ENCODE measurements at places on chromosomes 2 and 18.

DNA sequence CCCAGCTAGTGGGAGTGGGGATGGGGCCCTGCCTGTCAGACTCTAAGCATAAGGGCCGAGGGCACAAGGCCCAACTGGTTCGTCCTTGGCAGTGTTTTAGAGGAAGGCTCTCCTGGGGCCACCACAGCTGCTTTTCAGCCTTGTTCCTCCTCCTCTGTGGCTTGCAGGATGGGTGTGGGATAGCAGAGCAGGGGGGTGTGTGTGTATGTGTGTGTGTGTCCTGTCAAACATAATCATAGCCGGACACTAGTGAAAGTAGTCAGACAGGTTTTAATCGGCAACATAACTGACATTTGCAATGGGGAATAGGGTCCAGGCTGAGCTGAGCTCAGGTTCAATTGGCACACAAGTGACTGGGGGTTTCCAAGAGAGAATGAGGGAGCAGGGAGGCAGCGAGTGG, 114.2 kb downstream of the SEPTIN10 start:
- no peak for DNase-seq

DNA sequence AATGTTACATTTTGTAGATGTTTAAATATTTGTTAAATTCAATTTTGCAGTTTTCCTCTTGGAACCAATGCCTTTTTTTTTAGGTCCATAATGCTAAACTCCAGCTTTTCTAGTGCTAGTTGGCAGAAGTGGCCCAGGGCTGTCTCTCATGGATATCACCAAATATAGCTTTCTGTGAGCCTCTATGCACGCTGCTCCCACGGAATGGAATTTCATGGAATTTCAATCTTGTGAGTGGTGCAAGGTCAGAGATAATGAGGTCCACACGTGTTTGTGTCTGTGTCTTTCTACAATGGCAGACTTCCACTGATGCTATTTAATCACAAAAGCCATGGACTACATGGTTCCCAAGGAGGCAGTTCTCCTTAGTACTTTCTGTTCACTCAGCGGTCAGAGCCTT, 191.5 kb upstream of the PARD3B start:
- DNase-seq: peak; percentile 35

DNA sequence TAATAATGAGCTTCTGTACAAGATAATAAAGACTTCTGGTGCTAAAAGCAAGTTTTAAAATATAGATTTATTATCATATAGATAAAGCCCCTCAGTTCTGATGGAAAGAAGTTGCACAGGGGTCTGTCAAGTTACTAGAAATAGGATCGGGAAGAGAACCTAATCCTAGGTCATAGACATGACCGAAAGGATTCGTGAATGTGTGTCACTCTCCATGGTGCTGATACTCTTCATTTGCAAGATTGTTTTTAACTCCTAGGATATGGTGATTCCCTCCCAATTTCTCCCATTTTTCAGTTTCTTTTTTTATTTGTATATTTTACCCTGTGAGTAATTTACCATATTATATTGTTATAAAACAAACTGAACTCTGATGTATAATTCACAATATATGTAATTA, 58.9 kb upstream of the CTNNA2 start:
- peak; percentile 1 for DNase-seq

GRCh38 chr2:111705711-111706336, 178.2 kb downstream of the ANAPC1 start:
- peak; percentile 98 for DNase-seq

GRCh38 chr2:11980809-11981208, 234.4 kb downstream of the LPIN1 start:
- DNase-seq: peak; percentile 74

DNA sequence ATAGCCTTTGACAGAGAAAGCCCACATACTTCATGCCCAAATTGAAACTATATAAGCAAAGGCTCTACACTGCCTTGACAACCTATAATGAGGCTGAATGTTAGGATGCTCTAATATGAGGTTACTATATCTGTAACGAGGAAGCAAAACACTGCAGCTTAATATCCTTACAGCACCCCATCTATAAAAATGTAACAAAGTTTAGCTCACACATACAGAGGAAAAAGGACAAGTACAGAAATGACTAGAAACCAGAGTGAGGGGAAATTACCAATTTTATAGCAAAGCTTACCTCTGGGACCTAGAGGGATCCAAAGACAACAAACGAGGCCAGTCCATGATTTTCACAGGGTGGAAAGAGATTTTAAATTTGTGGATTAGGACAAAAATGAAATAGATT, 138.5 kb downstream of the COL4A4 start:
- DNase-seq: no peak

- DNase-seq: no peak
These were observed at the start of gene IL1RL1 for GRCh38 chr2:102310964-102311640. Gene IL1RL1, plus strand, starts transcription at chr2:102311563. Its CDS starts 26,702 bp downstream, at chr2:102338265.

GRCh38 chr2:117958186-117958585, 55.7 kb downstream of the CCDC93 start:
- DNase-seq: peak; percentile 67

- DNase-seq: peak; percentile 74
These were observed 27.8 kb downstream of the MBD5 start for GRCh38 chr2:148048475-148049221.

DNA sequence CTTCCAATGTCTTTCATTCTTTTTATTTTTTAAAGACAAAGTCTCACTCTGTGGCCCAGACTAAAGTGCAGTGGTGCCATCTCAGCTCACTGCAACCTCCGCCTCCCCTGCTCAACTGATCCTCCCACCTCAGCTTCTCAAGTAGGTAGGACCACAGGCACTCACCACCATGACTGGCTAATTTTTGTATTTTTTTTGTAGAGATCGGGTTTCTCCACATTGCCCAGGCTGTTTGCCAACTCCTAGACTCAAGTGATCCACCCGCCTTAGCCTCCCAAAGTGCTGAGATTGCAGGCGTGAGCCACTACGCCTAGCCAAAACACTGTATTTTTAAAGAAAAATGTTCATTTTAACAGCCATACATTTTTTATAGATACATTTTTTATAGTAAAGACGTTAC, 12.7 kb downstream of the GCKR start:
- peak; percentile 54 for DNase-seq

GRCh38 chr2:152097801-152098495, 896 bp downstream of the CACNB4 start:
- DNase-seq: no peak

GRCh38 chr2:114025030-114025429, 135.1 kb downstream of the ACTR3 start:
- DNase-seq: no peak

- DNase-seq: no peak
These were observed 13.8 kb downstream of the DPYSL5 start for GRCh38 chr2:26861610-26862224.

- no peak for DNase-seq
These were observed 441.9 kb downstream of the RND3 start for GRCh38 chr2:150045601-150046000.

- DNase-seq: peak; percentile 80
These were observed 79.3 kb downstream of the PLA2R1 start for GRCh38 chr2:159982842-159983785.

- peak; percentile 85 for DNase-seq
These were observed 537.1 kb upstream of the ID2 start for GRCh38 chr2:8144785-8145184.

DNA sequence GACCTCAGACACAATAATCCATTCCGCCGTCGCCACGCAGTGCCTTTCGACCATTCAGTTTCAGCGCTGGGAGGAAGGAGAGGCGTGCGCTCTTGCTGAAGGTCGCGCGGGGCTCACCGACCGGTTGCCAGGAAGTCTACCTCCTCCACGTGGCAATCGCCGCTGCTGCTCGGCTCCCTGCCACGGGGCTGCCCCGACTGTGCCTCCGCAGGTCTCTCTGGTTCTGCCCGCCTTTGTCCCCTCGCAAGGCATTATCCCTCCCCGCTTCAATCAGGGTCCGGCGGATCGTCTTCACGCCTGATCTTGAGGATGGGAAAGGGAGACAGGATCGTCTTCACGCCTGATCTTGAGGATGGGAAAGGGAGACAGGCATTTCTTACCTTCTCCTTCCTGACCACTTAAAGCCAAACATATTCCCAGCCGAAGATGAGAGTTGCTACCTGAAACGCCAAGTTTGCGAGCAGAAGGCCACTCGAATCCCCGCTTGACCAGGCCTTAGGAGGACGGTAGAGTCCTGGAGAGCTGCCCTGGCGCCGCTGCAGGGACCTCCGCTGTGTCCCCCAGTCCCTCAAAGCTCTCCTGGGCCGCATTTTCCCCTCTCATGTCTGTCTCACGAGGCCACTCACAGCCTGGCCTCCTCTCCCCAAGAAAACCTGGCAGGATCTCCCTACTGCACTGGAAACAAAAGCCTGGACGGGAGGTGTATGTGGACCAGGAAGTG, 4.3 kb upstream of the GPR45 start:
- no peak for DNase-seq

DNA sequence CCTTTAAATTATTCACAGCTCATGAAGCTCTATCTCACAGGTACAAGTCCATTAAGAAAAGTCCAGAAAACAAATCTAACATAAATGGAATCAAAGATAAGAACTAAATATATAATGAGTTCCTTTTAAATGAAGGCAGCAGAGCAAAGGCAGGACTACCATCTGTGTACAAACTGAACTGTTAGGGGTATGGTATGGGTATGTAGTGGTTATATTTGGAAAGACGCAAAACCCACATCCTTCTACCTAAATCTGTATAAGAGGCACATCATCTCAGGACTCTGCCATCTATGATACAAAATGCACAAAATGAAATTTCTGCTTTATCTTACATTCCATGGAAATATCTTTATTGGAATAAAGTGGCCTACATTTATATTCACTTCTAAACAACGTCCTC, 59.9 kb downstream of the PDE11A start:
- no peak for DNase-seq

GRCh38 chr2:20143263-20143662, 81.7 kb downstream of the SDC1 start:
- DNase-seq: peak; percentile 70

DNA sequence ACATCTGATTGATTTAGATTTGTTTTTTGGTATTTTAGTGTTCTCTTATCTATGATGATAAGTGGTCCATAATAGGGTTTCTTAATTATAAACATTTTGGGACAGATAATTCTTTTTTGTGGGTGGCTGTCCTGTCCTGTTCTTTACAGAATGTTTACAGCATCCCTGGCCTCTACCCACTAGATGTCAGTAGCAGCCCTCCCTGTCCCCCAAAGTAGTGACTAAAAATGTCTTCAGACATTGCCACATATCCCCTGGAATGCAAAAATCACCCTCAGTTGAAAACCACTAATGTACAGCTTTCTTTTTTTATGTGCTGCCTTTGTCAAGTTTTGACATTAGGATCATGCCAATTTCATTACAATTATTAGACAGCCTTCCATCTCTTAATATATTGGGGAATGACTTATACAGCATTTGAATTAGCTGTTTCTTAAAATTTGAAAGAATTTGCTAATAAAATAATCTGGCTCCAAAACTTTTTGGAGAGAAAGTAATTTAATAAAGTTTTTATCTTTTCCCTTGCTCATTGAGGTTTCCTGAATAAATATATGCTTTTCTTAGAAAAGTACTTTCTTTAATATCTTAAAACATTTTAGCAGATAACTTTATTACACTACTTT, 19.5 kb downstream of the WIPF1 start:
- DNase-seq: peak; percentile 49

DNA sequence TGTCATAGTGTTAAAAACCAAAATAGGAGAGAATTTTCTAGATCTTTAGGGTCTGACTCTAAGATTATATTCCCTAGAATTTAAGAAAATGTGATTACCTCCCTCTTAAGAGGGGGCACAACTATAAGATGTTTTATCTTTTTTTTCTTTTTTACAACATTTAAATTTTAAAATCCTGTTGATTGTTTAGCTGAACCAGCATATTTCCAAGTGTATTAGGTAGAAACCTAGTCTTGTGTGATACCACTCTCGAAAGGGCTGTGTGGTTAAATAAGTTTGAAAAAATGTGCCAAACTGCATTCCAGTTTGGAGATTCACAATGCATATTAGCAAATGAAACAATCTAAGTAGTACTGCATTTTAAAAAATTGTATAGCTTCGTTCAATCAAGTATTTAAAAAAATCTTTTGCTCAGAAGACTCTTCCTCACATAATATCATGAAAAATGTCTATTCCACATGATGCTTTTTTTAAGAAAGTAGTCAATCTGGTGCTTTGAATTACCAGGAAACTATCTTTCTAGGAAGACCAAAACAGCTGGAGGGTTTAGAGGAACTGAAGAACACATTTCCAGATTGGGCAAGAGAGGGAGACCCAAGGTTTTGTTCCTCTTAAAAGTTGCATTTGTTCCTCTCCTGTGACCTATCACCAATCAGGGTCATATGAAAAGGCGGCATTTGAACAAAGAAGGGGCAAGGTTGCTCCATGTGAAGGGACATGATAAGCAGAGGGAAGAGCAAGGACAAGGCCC, 98.8 kb downstream of the DPP4 start:
- peak; percentile 23 for DNase-seq

Measured in astrocyte (in vitro differentiated cells and primary cell).